Stimulated activated CD4-positive, alpha-beta T cell treated with anti-CD3 and anti-CD28 coated beads, Interleukin-4, amount 100 ng/mL, for 24 hours (primary cell): ENCODE measurements at places on chromosomes 5 and 9.

DNA sequence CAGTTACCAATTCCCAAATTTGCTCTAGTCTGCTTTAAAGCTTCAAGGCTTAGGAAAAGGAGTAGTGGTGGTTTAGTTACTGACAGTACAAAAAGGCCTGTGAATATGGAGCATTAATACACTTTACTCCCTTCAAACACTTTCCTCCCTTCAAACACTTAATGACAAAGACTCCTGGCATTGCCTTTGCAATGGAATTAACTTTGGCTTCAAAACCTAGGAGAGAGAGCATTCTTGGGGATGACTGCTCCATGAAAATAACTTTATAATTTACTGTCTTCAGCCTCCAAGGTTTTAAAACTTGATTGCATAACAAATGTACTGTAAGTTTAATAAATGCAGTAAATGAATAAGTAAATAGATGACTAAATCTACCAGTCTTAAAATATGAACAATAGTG lies 185.6 kb downstream of the TRPM3 start:
- DNase-seq: no peak

GRCh38 chr5:119363936-119364335 lies 8.1 kb downstream of the TNFAIP8 start:
- DNase-seq: no peak

DNA sequence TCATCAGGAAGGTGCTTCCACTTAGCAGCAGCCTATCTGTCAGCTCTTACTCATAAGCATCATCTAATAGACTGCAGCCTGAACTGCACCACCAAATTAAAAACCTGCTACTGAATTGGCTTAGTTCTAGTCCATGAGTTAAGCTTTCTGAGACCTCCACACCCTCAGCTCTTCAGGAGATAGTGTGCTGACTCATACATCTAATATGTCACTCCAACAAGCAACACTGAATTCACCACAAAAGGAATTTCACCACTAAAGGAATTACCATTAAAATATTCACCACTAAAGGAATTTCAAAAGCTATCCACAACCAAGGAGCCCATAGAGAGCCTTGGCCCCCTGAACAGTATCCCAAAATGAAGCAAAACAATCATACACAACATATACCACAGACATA lies 418.5 kb upstream of the RORB start:
- DNase-seq: no peak

DNA sequence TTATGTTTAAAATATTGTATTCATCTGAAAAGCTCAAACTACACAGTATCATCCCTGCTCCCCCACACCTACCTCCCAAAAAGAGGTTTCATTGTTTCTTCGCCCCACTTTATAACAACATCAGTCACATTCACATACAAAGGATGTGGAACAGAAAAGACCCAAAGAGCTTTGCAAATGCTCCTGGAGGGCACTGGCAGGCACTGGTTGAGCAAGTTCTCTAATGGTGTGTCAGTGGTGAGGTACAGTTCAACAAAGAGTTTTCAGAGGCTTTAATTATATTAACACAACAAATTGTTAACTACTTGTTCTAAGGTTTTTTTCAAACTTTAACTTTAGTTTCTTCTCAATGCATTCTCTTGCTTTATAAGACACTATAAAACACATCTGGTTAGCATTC lies 54.1 kb upstream of the ECM2 start:
- DNase-seq: no peak

DNA sequence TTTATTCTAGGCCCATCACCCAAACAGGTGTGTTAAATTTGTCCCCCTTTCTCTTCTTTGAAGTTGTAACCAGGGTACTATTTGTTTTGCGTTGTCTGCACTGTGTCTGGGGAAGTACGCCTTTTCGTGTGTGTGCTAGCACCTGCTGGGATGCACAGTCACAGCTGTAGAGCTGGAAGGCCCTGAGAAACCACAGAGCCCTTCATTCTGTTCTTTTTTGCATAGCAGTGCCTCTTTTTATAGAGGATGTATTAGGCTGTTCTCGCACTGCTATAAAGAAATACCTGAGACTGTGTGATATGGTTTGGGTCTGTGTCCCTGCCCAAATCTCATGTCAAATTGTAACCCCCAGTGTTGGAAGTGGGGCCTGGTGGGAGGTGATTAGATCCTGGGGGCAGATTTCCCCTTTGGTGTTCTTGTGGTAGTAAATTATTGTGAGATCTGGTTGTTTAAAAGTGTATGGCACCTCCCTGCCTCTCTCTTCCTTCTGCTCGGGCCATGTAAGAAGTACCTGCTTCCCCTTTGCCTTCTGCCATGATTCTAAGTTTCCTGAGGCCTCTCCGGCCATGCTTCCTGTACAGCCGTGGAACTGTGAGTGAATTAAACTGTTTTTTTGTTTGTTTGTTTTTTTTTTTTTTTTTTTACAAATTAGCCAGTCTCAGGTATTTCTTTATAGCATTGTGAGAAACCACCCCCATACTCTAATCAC lies 14.0 kb downstream of the SEC61B start:
- no peak for DNase-seq

GRCh38 chr5:127898551-127899213 lies 184.9 kb upstream of the SLC12A2 start:
- peak; percentile 8 for DNase-seq

- DNase-seq: no peak
These were observed 31.0 kb upstream of the MEGF9 start for GRCh38 chr9:120745278-120745677.

DNA sequence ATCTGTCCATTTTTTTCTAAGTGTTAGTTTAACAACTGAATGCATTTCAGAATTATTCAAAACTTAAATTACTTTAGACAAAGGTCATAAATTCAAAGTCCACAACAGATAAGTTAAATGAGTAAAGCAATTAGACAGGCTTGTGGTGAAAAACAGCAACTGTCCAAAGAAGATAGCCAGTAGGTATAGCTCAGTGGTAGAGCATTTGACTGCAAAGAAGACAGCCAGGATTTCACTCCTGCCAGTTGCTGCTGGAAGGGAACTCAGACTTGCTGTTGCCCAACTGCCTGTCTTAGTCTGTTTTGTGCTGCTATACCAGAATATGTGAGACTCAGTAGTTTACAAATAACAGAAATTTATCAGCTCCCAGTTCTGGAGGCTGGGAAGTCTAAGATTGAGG lies 10.0 kb downstream of the FANCC start:
- DNase-seq: no peak

DNA sequence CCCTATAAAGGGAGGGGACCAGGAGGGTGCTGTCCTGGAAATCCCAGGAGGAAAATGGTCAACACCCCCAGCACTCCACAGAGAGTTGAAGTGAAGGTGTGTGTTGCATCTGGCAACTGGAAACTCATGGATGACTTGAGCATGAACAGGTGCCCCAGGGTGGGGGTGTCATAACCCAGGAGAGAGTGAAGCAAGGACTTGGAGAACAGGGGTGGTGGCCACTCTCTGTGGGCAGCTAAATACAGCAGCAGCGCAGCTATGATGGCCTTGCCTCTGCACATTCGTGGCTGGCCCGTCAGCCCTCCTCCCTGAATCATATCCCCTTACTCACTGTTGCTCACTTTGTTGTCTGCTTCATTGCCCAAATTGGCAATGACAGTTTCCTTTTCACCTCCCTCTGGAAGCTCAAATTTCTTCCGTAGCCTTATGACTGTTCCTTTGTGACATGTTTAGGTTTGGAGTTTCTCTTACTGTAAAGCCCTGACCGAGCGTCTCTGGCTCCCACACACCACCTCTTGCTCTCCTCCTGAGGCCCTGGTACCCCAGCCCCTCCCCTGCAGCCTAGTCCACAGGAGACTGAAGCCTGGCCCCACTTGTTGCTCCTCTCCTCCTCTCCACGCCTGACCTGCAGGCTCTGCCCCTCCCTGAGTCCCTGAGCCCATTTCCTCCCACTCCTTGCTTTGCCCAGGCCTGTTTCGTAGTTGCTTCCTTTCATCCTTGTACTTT lies 185.8 kb downstream of the CD180 start:
- peak; percentile 21 for DNase-seq

- DNase-seq: no peak
These were observed 187.1 kb downstream of the EDIL3 start for GRCh38 chr5:84197538-84197937.

- no peak for DNase-seq
These were observed 28.0 kb upstream of the GRAMD2B start for GRCh38 chr5:126395198-126395597.

GRCh38 chr5:126837906-126838539 lies 61.1 kb downstream of the LMNB1 start:
- DNase-seq: no peak

GRCh38 chr9:114202396-114202795 lies 47.1 kb downstream of the COL27A1 start:
- no peak for DNase-seq

GRCh38 chr5:74201334-74202081 lies 439.0 kb downstream of the ENC1 start:
- DNase-seq: no peak

- DNase-seq: no peak
These were observed 99.2 kb downstream of the SPOCK1 start for GRCh38 chr5:137399911-137400310.

DNA sequence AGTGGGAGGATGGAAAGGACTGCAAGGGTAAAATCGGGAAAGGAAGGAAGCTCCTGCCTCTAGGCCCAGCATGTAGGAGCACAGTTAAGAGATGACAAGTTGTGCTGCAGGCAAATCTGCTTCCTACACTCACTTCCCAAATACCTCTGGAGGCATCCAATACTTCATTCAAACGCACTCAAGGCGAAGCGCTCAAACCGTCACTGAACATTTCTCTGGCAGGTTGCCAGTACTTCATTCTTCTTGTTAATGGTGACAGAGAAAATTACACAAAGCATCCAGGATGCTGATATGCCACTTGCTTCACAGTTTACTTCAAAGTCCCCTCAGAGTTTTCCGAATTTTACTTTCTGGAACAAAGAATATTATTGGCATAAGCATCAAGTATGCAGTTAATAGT lies 59.8 kb downstream of the NREP start:
- DNase-seq: no peak

DNA sequence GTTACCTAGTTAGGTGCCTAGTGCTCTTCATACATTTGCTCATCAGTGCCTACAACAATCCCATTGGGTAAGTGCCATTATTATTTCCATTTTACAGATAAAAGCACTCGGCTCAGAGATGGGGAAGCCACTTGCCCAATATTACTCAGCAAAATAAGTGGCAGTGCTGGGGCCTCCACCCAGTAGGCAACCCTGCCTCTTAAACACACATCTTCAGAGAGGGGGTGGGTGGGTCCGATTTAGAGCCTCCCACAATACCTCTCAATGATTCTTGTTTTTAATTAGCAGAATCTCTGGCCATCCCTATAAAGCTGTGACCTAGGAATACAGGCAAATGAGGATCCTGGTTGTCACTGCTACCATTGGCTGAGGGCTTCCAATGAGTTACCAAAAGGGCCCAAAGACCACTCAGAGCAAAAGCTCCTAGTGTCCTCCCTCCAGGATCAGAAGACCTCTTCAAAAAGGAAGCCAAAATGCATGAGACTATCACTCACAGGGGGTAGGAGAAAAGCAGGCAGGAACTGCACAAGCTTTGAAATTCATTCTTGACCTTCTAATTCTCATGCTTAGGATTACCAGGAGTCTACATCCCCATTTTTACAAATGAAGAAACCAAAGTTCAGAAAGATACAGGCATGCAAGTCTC lies 36.1 kb upstream of the UBE2D2 start:
- no peak for DNase-seq

GRCh38 chr5:140044041-140044440 lies 942 bp upstream of the NRG2 start:
- DNase-seq: no peak

DNA sequence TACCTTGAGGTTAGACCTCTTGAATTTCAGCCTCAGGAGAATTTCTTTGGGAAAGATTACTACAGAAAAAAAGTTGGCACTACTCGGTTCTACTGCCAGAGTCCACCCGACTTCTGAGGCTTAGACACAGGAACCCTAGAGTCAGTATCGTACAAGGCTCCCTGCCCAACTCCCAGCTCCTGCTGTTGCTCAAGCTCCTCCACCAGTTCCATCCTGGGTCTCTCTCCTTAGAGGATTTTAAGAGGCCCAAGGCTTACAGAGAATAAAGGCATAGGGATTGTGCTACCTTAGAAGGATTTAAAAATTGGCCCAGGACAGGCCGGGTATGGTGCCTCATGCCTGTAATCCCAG lies 29.0 kb upstream of the SSBP2 start:
- DNase-seq: no peak

GRCh38 chr9:8780386-8780785 lies 980.8 kb upstream of the DMAC1 start:
- no peak for DNase-seq

DNA sequence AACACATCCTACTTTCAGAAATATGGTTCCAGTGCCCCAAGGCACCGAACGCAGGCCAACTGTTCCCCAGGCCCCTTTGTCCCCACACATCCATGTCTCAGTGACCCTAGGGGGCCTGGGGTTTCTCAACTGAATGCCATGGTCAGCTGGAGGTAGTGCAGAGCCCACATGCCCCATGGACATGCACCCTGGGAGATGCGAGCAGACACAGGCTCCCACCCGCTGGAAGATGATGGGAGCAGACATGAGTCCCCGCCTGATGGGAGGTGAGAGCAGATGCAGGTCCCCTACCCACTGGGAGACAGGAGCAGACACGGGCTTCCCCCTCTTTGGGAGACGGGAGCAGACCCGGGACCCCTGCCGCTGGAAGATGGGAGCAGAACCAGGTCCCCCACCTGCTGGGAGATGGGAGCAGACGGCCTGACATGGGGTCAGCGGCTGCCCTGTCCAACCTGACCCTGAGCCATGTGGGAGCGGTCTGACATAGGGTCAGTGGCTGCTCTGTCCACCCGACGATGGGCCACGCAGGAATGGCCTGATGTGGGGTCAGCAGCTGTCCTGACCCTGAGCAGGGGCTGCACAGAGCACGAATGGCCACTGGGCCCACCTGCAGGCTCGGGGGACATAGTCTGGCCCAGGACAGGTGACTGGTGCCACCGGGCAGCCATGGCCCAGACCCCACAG lies 18.4 kb downstream of the ZDHHC11B start:
- DNase-seq: no peak

DNA sequence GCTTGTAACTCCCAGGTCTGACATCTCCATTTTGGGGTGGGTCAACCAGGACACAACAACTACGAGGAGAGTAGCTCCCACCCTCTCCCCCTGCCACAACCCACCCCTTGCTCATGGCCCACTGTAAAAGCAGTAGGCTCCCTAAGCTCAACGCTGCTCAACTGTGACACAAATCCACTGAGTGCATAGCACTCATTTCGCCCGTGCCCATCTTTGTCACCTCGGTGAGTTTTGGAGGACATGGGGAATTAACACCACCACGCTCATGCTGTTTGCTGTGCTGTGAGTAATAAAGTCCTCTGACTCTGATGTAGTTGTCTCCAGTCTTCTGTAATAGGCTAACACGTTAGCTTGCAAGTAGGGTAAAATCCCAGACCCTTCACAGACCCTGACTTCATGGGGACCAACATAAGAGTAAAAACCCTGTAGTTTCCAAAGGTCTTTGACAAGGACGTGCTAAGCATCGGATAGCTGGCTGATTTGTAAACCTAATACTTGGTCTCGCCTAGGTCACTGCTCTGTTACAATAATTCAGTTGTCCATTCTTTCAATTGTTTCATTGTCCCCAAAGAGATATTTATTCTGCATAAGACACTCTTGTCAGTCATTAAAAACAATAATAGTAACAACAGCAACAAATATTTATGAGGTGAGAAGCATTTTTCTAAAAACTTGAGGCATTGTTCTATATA lies 7.7 kb downstream of the PLGRKT start:
- no peak for DNase-seq

GRCh38 chr5:2538169-2538568 lies 213.3 kb downstream of the IRX2 start:
- DNase-seq: no peak

GRCh38 chr9:37295178-37295577 lies 127.3 kb upstream of the GRHPR start:
- DNase-seq: no peak
